HepG2 (cell line): ENCODE measurements at places on chromosomes 2 and 18.

GRCh38 chr2:117378653-117379052 is 435.8 kb upstream of the DDX18 start:
- no peak for DNase-seq

- no peak for DNase-seq
Observed at GRCh38 chr2:232888839-232889529, 18.9 kb downstream of the SNORC start.

DNA sequence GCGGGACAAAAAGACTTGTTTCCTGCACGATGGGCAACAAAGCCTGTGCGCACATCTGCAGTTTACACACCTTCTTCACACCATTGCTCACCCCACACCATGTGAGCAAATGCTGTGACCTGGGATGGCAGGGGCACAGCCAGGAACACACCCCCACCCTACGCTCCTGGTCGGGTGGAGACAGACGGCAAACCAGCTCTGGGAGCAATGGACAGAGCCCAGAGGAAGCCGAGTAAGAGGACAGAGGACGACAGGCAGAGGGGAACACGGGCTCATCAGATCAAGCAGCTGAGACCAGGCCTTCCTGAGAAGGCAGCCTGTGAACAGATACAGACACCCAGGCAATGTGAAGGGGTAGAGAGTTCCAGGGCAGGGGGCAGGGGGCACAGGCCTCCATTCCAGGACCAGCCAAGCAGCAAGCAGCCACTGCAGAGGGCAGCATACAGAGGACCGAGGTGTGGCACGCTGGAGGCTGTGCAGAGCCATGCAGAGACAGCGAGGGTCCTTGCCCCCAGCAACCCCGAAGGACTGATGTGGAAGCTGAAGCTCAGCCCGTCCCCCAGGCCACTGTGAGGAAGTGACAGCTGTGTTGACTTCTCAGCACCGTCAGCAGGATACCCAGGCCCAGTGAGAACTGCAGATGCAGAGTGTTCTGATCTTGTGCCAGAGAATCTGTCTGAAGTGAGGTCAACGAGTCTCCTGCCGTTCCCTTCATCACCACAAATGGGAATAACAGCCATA is 46.2 kb downstream of the PARD6G start:
- no peak for DNase-seq

DNA sequence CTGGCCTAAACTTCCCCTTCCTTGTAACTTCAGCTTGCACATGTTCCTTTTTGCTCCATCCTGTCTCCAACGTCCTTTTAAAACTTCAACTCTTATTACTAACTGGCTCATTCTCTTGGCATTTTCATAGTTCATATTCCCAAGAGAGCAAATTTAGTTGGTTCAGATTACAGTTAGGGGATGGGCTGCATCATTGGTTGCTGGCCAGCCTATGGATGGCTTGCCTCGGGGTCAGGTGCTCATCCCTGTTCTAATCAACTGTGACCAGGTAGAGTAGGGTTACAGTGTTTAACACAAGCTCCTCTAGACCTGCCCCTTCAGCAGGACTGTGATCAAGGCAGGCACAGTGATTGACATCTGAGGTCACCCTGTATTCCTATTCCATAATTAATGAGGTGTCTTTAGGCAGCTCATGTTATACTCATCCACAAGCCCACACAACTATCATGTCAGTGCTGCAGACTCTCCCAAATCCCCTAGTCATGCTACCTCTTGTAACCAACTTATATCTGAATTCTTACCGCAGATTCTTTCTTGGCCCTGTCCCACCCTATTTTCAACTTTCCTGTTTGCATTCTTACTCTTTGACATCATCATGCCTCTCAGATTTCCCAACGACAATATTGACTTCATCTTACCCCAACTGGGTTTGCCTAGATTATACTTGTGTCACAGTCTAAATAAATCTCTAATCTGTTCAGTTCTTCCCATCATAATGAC is 293.3 kb downstream of the MTX2 start:
- DNase-seq, result no peak

DNA sequence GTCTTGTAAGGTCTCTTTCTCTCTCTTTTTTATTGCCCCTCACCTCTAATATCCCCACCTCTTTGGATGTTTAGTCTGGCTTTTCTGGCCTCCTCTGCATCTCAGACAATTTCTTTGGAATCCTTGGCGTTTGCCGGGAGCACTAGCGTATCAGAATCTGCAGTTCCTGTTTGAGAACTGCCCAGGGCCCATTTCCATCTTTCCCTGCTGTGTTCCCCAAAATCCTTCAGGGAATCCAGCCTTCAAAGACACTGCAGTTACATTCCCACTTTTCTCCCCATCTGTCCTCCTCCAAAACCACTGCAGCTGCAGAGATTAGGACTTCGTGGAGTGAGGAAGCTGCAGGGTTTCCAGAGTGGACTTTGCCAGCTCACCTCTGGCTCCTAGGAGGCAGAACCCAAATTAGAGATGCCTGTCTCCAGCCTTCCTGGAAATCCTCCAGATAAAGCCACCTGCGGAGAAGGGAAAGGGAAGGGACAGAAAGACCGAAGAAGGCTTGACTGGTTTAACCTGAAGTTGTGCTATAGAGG is 2.7 kb downstream of the VSNL1 start:
- DNase-seq, result no peak
